ENCODE measurements at places on chromosomes 7 and 10. TPM values are rescaled to one million over a fixed set of nuclear protein-coding genes. Genes with fewer than 3 reads are reported as not detected.

The CHN2 gene
- total RNA-seq = 0.81 TPM

The UFSP1 gene
- 3.3 TPM for total RNA-seq

The CHCHD3 gene
- 99.7 TPM for total RNA-seq

The TUBB8 gene
- total RNA-seq = not detected

The SH2B2 gene
- total RNA-seq = 4.9 TPM

The ABCB4 gene
- not detected for total RNA-seq

The GPR85 gene
- total RNA-seq = 2.4 TPM

The TFR2 gene
- total RNA-seq = 0.08 TPM

The CLDN15 gene
- total RNA-seq = 3.0 TPM

The LRRC18 gene
- total RNA-seq = not detected

The WEE2 gene
- total RNA-seq = not detected

GRCh38 chr7:28627896-28628295 is 215.6 kb downstream of the CREB5 start:
- DNase-seq = peak; percentile 60

- peak; percentile 27 for DNase-seq
Measured at GRCh38 chr7:116216956-116217571, 6.7 kb downstream of the TES start.

GRCh38 chr10:36362257-36362656 is 720.2 kb upstream of the FZD8 start:
- no peak for DNase-seq

GRCh38 chr10:129960481-129961156 is 3.5 kb downstream of the EBF3 start:
- peak; percentile 22 for DNase-seq

DNA sequence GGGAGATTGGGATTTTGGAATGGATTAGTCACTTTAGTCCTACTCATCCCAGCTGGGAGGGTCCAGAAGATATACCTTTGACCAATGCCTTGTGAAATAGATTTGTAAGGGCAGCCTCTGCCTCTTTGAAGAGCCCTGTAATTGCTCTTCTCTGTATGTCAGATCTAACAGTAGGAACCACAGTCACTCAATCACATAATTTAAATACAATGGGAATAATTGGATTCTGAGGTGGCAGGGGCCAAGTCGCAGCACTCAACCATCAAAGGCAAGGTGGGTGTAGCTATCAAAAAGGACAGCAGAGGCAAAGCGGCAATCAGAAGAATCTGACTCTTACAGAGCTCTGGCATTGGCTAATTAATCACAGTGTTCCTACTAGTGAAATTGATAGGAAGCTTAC is 650.9 kb upstream of the ANKRD30A start:
- DNase-seq = no peak

DNA sequence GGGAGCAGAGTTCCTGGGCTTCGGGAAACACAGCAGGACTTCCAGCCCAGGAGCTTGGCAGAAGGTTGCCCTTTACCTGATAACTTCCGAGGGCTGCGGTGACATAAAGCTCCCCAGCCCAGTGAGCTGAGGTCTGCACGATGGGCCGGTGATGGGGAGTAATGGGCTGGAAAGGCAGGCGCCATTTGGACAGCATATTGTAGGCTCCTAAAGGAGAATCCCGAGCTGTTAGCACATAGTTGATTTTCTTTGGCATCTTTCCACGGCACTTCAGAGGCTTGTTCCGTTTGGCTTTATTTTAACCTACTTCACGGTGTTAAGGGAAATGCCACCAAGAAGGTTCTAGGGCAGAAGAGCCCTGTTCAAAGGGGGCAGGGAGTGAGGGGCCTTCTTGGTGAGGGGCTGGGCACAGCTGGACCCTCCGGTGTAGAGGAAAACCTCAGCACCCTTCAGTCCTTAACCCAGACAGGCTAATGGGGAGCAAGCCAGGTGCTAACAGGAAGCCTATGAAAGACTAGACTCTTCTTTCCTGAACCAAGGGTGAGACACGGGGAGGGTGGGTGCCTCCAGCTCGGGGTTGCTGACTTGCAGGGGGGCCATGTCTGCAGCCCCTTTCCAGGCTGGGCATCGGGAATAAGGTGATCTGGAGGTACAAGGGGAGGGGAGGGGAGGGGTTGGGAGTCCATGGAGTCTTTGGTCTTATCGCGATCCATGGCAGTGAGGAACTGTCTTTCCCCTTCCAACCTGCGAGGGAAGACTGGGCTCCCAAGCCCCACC is 347.7 kb downstream of the GLRX3 start:
- no peak for DNase-seq

DNA sequence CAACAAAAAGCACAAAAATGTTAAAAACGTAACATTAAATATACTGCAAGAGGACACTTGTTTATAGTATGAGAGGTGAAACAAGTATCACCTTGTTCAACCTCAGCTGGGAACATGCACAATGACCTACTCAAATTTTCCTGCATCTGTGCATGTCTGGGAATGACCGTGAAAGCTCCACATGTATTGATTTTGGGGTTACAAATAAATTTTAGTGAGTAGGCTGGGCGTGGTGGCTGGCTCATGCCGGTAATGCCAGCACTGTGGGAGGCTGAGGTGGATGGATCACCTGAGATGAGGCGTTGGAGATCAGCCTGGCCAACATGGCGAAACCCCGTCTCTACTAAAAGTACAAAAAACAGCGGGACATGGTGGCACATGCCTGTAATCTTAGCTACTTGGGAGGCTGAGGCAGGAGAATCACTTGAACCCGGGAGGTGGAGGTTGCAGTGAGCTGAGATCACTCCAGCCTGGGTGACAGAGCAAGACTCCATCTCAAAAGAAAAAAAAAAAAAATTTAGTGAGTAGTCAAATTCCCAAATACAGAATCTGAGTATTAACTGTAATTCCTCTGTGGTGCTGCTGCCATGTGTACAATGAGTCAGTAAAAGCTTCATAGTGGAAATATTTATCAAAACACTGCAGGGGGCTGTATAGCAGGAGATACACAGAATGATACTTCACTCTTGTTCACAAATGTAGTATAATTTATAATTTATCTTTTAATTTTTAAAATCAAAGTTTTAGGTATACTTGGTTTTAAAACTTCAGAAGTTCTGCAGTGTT is 41.1 kb downstream of the SUGCT start:
- no peak for DNase-seq

- DNase-seq = no peak
Measured at GRCh38 chr10:32954080-32954479, 4.0 kb downstream of the ITGB1 start.

DNA sequence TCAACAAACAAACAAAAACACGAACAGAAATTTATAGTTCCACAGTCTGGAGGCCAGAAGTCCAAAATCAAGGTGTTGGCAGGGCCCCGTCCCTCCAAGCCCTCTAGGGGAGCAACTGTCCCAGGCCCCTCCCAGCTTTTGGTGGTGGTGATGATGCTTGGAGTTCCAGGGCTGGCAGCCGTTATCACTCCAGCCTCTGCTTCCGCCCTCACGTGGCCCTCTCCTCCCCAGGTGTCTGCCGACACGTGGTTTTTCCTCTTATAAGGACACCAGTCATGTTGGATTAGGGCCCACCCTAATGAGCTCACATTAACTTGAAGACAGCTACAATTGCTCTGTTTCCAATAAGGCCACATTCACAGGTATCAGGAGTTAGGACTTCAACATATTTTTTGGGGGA is 49.7 kb downstream of the MICALL2 start:
- no peak for DNase-seq

GRCh38 chr10:24834869-24835268 is 111.2 kb upstream of the ARHGAP21 start:
- no peak for DNase-seq

DNA sequence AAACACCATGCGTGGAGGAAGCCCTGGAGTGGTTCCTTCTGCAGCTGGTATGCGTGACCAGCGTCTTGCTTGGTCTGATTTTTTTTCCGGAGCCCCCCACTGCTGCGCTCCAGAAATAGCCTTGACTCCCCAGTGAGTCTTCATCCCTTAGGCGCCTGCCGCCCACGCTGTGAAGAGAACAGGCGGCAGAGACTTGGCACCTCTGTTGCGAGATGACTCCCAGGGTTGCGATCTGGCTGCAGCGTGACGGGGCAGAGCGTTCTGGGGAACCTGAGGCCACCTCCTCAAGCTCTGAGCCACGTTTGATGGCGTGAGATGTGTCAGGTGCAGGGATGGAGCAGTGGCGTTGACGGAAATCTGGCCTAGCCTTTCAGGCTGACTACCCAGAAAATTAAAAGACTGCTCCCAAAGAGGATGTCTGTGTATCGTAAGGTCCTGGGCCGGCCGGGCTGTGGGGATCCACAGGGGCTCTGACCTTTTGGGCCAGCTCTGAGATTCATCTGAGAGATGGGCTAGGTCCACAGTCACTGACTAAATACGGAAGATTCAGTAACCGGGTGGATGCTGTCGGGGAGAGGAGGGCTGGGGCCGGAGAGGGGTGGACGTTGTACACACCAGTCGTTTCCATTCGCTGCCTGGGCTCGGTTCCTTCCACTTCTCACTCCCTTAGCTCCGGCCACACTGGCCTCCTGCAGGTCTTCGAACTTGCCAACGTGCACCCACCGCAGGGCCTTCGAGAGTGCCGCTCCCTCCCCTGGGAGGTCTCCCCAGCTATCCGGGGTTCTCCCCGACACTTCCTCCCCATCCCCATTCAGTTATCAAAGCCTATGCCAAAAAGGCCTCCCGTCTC is 33.8 kb downstream of the PFKFB3 start:
- no peak for DNase-seq

- peak; percentile 30 for DNase-seq
Measured at GRCh38 chr7:132614428-132615318, 38.4 kb upstream of the PLXNA4 start.

DNA sequence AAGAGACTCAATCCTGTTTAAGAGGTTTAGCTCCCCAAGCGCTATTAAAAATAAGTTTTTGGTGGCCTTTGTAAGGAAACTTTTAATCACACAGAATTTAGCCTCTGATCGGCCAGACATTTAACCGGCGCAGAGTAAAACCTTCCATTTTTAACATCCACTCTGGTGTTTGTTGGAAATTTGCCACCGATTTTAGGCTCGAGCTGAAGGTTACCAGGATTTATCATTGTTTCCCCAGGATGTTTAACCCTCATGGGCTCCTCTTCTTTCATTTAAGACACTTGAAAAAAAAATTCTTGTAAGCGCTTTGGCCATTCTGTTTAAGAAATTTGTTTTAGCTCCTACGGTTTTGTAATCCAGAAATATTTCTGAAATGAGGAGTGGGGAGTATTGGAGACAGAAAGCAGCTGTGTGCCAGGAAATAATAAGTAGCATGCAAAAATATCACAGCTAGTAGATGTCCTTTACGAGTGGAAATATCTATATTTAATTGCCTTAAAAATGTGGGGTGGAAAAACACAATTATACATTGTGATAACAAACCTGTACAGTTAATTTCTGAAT is 3.4 kb downstream of the NEUROD6 start:
- DNase-seq = no peak

DNA sequence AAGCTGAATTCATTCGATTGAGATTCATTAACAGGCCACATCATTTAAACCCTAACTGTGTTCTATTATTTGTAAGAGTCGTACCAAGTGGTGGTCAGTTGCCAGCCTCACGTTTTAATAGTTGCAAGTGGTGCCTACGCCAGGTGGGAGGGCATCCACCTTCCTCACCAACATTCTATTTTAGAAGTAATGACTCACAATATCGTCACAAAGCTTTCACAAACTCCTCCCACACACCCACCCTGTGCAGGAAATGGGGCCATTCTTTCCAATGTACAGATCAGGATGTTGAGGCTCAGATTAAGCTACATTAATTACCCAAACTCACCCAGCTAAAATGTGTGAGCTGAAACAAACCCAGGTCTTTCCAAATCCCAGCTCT is 77.3 kb upstream of the SAMD8 start:
- DNase-seq = no peak

GRCh38 chr7:31234836-31235605 is 105.5 kb downstream of the NEUROD6 start:
- DNase-seq = no peak

- no peak for DNase-seq
Measured at GRCh38 chr7:20122073-20122472, 95.1 kb downstream of the MACC1 start.

DNA sequence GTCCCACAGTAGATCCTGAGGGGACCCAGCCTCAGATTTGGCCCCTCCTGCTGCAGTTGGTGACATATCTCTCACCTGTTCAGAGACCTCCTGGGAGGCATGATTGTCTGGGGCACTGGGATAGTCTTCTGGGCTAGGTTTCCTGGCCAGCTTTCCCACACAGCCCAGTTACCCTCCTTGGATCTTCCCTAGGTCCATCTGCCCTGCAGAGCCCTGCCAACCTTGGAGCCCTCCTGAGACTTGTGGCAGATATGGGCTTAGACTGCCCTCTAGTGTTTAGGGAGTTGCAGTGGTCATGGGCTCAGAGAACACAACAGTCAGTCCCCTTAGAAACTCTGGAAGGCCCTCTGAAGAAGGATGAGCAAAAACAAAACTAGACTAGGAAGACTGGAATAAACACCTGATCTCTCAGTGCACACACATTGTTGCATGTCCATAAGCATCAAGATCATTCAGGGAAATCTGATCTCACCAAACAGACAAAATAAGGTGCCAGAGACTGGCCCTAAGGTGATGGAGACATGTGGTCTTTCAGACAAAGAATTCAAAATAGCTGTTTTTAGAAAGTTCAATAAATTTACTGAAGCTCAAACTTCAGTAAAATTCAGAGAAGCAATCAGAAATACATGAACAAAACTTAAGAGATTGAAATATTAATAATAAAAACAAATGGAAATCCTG is 324.6 kb downstream of the ATRNL1 start:
- no peak for DNase-seq

DNA sequence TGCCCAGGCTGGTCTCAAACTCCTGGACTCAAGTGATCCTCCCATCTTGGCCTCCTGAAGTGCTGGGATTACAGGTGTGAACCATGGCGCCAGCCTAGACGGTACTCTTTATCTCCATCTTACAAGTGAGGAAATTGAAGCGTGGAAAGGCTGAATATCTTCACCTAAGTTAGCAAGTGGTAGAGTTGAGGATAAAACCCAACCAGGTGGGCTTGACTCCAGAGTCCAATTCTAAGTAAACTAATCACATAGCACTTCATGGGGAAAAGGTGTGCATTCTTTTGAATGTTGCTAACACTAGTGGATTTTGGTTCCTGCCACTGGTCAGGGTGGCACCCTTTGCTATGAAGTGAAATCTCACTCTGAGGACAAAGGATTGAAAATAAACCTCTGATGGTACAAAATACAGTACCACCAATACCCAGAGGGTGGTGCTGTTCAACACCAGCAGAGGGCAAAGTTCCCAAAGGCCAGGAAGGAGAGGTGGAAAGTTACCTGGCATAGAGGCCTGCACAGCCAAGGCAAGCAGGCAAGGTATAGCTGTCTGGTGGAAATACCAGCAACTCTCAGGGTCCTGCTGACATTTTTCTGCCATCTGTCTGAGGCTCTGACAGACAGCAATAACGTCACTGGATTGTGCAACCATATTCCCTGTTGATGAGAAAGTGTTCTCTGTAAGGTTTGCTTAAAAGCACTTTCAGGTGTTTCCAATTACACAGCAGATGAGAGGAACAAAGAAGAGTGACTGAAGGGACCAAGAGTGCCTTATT is 17.6 kb downstream of the ZDHHC16 start:
- peak; percentile 72 for DNase-seq

GRCh38 chr10:35758076-35758475 is 116.0 kb upstream of the FZD8 start:
- DNase-seq = peak; percentile 89

- peak; percentile 81 for DNase-seq
Measured at GRCh38 chr10:7795605-7796004, 7.6 kb downstream of the ATP5F1C start.

Measured in fibroblast of the aortic adventitia (primary cell).